Gastrocnemius medialis (tissue), 4 donors: ENCODE measurements at places on chromosomes 11 and 22. TPM values are rescaled to one million over a fixed set of nuclear protein-coding genes. Genes with fewer than 3 reads are reported as not detected.

SHISAL1 gene
- 0.03 TPM for total RNA-seq

GRCh38 chr11:8765294-8765693 lies 82.7 kb downstream of the RPL27A start:
- H3K36me3 ChIP-seq, result no peaks in the 10 kb centered on the region
- H3K27ac ChIP-seq, result peak overlapping the region; percentile 4
- no peak for DNase-seq
- no peaks in the 10 kb centered on the region for H3K27me3 ChIP-seq
- H3K4me1 ChIP-seq, result peaks cover 63% of the 10 kb centered on the region
- no peak overlapping the region for H3K4me3 ChIP-seq

KCNK7 gene
- 0.39 TPM for total RNA-seq

- no peaks in the 10 kb centered on the region for H3K4me1 ChIP-seq
- no peaks in the 10 kb centered on the region for H3K27me3 ChIP-seq
- no peak overlapping the region for H3K4me3 ChIP-seq
- no peak overlapping the region for H3K27ac ChIP-seq
- no peak for DNase-seq
Observed at GRCh38 chr11:60303661-60304060, 23.2 kb downstream of the MS4A4A start.

- no peaks in the 10 kb centered on the region for H3K36me3 ChIP-seq
- peak overlapping the region; percentile 98 for H3K27ac ChIP-seq
- H3K27me3 ChIP-seq, result no peaks in the 10 kb centered on the region
- peaks cover 90% of the 10 kb centered on the region for H3K4me1 ChIP-seq
Observed at GRCh38 chr22:35308480-35309021, 8.9 kb downstream of the TOM1 start.

DNA sequence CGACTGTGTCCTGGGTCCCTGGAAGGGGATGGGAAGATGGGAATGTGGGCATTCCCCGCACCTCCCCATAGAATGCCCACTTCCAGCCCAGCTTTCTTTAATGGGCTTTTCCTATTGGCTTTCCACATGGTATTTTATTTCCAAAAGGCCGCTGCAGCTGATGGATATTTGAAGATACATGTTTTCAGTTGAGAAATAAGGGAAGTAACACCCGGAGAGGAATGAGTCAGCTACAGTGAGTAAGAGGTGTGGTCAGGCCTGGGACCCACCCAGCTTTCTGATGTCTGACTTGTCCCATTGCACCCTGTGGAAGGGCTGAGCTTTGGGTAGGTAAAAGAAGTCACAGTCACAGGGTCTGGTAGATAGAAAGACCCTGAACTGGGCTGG lies 476.9 kb downstream of the MIAT start:
- peaks cover 30% of the 10 kb centered on the region for H3K27me3 ChIP-seq
- peak; percentile 37 for DNase-seq
- no peak overlapping the region for H3K27ac ChIP-seq

DNA sequence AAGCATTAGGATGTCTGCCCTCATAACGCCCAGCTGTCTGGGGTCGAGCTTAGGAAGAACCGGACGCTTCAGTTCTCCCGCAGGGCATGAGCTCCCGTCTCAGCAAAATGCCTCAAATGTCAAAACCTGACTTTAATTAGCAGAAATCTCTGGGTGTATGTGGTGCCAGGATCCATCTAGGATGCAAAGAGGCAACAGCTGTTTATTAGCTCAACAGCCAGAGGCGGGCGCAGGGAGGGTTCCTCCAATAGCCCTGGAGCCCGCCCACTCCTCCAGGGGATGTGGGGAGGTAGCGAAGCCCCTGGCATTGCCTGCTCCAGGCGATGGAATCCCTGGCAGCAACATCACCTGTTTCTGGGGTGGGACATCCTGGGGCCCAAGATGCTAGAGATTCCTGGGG lies 39.4 kb upstream of the RTL6 start:
- H3K4me1 ChIP-seq, result no peaks in the 10 kb centered on the region
- H3K36me3 ChIP-seq, result no peaks in the 10 kb centered on the region
- H3K4me3 ChIP-seq, result no peak overlapping the region
- H3K27ac ChIP-seq, result no peak overlapping the region
- peaks cover 15% of the 10 kb centered on the region for H3K27me3 ChIP-seq
- no peak for DNase-seq

FAT3 gene
- 0.36 TPM for total RNA-seq

DNA sequence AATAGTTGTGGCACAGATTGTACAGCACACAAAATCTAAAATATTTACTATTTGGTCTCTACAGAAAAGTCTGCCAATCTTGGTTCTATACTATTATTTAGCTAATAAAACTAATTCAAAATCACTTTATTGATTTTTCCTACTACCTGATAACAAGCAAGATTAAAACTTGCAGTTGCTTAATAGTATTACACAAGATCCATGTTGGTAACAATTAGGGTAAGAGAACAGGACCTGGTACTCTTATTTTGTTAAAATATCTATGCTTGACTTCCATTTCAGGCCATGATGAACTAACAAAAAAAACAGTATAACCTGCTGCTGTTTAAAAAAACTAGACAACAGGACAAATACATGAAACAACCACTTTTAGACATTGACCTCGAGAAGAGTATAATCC lies 52.4 kb downstream of the CWF19L2 start:
- no peaks in the 10 kb centered on the region for H3K4me1 ChIP-seq
- H3K27me3 ChIP-seq, result no peaks in the 10 kb centered on the region
- H3K4me3 ChIP-seq, result no peak overlapping the region

LGR4 gene
- 5.5 TPM for total RNA-seq

GRCh38 chr11:129894278-129895125 lies 876 bp downstream of the NFRKB start:
- peak overlapping the region; percentile 93 for H3K27ac ChIP-seq
- no peak for DNase-seq
- peak overlapping the region; percentile 98 for H3K4me3 ChIP-seq
- no peaks in the 10 kb centered on the region for H3K36me3 ChIP-seq
- H3K4me1 ChIP-seq, result peaks cover 18% of the 10 kb centered on the region
